Nucleus accumbens (tissue), 56 donors: ENCODE measurements at places on chromosomes 2 and 18.
A peak's percentile ranks its signal among the peaks of the same experiment; 100 is the strongest.

- DNase-seq, result no peak
Measured at GRCh38 chr2:201242571-201243277, 17.6 kb upstream of the CASP8 start.

DNA sequence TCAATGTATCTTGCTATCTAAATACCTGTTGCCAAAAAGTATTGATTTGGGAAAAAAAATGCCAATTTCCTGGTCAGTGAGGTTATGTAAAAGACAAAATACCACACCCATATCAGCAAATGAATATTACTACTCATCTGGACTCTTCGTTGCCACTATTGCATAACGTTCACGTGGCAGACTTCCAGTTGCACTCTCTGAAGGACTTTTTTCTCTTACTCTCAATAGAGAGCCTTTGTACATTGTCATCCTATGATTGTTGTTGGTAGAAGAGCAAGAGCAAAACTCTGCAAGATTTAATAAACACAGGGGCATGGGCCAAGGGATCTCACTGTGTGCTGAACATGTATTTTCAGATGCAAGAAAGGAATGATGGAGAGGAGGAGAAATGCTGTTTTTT, 689.8 kb downstream of the MBD2 start:
- peak; percentile 8 for DNase-seq

- DNase-seq, result no peak
Measured at GRCh38 chr2:136392897-136393505, 275.1 kb upstream of the CXCR4 start.

GRCh38 chr2:239594772-239595608, 194.2 kb upstream of the HDAC4 start:
- DNase-seq, result no peak

GRCh38 chr18:67813380-67814028, 297.0 kb upstream of the DSEL start:
- no peak for DNase-seq

DNA sequence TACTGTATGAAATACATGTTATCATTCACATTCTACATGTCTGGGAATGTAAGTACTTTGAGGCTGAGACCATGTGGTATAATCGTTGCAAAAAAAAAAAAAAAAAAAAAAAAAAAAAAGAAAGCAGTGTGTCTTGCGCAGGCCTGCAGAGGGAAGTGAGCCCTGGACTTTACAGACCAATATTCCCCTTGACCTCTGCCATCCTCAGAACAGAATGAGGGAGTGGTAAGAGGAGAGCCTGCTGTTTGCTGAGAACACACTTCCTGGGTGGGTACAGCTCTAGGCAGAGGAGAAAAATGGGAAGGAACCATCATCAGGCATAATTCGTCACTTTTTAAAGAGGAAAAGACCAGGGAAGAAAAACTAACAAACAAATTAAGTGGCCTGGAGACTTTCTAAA, 28.8 kb upstream of the TBC1D8 start:
- DNase-seq, result no peak

DNA sequence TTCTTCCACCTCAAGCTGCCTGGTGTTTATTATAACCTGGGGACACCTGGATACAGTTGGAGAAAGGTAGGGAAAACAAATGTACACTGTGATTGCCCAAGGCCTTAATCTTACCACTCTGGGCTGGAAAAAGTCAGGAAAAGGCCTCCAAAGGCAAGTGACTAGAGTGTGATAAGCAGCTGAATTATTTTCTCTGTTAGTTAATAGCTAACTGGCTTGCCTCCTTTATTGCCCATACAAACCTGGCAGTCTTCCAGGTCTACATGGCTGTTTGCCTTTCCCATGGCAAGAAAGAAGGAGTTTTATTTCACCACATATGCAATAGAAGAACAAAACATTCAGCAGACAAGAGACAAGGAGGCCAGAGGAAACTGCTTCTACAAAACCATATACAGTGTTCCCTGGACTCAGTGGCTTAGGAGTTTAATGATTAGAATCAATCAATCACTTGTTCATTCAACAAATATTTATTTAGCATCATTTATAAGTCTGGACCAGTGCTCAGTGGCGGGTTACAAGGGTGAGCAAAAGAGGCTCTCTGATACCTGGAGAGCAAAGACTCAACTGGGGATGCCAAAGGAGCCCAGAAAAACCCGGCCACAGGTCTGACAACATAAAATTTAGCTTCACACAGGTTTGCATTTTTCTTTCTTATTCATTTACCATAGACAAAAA, 27.5 kb upstream of the SUCLG1 start:
- no peak for DNase-seq

DNA sequence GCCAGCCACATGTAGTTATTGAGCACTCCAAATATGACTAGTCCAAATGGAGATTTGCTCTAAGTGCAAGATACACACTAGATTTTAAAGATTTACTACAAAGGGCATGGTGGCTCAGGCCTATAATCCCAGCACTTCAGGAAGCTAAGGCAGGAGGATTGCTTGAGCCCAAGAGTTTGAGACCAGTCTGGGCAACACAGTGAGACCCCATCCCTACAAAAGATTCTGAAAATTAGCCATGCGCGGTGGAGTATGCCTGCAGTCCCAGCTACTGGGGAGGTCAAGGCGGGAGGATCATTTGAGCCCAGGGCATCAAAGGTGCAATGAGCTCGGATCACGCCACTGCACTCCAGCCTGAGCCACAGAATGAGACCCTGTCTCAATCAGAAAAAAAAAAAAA, 93.5 kb upstream of the HNRNPA3 start:
- DNase-seq, result no peak

- DNase-seq, result no peak
Measured at GRCh38 chr2:99706735-99707134, 216.9 kb upstream of the REV1 start.

GRCh38 chr2:15772086-15772595, 168.2 kb upstream of the MYCN start:
- no peak for DNase-seq

DNA sequence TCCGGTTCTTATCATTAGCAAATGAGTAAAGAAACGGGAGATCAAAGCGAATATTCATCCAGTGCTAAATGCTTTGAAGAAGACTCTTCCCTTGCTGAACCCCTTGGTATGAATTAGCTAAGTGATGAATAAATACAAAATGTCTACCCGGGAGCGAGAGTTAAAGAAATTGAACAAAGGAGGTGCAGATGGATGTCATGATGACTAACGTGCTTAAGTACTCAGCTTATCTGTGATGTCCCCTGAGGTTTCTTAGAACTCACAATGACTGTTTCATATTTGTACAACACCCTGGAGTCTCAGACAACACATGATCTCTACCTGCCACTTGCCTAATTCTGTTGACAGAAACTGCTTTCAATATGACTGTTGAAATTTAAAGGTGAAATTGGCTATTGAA, 148.5 kb downstream of the TMEM200C start:
- DNase-seq, result no peak

DNA sequence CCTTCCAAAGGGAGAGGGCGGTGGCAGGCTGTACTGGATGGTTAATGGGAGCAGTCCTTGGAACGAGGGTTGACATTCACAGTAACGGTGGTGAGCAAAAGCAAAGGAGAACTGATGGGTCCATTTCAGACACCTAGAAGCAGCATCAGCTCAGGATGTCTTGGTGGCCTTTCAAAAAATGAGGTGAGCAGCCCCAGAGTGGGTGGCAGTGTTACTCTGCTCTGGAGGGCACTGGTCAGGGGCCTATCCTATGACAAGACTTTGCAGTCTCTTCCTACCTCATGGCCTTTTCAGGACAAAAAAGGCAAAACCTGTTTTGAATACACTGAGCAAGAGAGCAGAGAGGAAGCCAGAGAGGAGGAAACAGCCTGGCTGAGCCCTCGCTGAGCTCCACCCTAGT, 23.5 kb downstream of the CAPN14 start:
- DNase-seq, result no peak

DNA sequence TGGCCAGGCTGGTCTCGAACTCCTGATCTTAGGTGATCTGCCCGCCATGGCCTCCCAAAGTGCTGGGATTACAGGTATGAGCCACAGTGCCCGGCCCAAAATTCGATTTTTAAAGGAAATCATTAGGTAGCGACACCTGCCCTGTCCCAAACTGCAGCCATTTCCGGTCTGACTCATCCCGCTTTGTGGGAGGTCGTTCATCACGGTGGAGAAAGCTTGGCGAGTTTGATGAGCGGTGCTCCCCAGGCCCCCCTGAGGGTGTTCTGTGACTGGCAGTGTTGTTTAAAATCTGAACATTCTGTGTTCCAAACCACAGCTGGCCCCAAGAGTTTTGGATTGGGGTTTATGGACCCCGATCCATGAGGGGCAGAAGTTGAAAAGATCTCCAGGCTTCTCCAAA, 53.0 kb upstream of the GLI2 start:
- DNase-seq, result no peak

GRCh38 chr18:61741881-61742454, 150.8 kb downstream of the RNF152 start:
- no peak for DNase-seq

GRCh38 chr2:195022508-195022830, 634.6 kb upstream of the SLC39A10 start:
- DNase-seq, result no peak

GRCh38 chr18:79210002-79210910, 141.1 kb downstream of the ATP9B start:
- no peak for DNase-seq

- no peak for DNase-seq
Measured at GRCh38 chr18:62702259-62702658, 13.1 kb upstream of the PHLPP1 start.

GRCh38 chr18:35736696-35737095, 155.2 kb downstream of the GALNT1 start:
- DNase-seq, result no peak

DNA sequence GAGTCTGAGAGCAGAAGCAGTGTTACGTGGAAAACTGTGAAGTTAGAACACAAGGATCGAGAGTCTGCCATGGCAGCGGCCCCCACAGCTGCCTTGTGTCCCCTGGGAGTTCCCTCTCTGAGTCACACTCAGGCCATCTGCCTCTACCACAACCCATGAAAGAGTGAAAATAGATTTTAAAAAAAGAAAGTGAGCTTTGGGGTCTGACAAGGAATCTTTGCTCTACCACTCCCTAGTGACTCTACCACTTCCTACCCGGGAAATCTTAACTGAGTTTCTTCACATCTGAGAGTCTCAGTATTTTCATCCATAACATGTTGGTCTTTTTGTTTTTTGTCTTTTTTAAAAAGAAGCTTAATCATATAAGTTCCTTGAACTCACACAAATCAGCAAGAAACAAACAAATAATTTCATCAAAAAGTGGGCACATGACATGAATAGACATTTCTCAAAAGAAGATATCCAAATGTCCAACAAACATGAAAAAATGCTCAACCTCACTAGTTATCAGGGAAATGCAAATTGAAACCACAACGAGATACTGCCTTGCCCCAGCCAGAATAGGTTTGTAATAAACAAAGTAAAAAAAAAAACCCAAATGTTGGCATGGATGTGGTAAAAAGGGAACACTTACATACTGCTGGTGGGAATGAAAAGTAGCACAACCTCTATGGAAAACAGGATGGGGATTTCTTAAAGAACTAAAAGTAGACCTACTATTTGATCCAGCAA, 2.4 kb upstream of the MSGN1 start:
- DNase-seq, result no peak

- DNase-seq, result no peak
Measured at GRCh38 chr18:3790703-3791102, 340.7 kb downstream of the TGIF1 start.

DNA sequence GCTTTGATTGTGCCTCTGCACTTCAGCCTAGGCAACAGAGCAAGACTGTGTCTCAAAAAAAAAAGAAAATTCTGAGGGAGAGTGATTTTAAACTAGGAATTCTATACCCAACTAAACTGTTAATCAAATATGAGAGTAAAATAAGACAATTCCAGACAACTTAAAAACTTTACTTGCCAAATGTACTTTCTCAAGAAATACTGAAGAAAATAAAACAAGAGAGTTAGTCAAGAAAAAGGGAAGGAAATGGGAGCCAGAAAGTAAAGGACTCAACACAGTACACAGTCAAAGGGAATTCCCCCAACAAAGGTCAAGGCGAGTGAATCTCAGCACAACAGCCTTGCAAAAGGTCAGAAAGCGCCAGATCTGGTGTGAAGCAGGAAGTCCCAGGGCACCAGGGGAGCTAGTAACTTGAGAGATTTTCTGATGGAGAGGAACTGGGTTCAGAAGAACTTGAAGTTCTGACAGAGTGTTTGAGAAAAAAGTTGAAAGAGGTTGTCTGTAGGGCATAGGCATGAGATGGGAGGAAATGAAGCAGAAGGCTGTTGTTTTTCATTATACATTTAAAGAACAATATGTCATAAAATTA, 22.6 kb upstream of the TBC1D8 start:
- no peak for DNase-seq

- no peak for DNase-seq
Measured at GRCh38 chr2:9897331-9897737, 54.1 kb downstream of the TAF1B start.

DNA sequence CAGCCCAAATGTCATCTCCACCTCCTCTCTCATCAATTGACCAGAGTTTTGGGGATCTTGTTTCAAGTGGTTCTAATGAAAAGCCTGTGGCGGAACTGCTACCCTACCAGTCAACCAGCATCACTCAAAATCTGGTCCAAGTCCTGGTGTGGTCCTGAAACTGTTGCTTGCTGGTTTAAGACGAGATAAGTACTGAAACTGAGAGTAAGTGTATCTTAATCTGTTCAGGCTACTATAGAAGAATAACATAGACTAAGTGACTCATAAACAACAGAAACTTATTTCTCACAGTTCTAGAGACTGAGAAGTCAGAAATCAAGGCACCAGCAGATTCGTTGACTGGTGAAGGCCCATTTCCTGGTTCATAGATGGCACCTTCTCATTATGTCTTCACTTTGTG, 879 bp upstream of the GALNT5 start:
- DNase-seq, result no peak

DNA sequence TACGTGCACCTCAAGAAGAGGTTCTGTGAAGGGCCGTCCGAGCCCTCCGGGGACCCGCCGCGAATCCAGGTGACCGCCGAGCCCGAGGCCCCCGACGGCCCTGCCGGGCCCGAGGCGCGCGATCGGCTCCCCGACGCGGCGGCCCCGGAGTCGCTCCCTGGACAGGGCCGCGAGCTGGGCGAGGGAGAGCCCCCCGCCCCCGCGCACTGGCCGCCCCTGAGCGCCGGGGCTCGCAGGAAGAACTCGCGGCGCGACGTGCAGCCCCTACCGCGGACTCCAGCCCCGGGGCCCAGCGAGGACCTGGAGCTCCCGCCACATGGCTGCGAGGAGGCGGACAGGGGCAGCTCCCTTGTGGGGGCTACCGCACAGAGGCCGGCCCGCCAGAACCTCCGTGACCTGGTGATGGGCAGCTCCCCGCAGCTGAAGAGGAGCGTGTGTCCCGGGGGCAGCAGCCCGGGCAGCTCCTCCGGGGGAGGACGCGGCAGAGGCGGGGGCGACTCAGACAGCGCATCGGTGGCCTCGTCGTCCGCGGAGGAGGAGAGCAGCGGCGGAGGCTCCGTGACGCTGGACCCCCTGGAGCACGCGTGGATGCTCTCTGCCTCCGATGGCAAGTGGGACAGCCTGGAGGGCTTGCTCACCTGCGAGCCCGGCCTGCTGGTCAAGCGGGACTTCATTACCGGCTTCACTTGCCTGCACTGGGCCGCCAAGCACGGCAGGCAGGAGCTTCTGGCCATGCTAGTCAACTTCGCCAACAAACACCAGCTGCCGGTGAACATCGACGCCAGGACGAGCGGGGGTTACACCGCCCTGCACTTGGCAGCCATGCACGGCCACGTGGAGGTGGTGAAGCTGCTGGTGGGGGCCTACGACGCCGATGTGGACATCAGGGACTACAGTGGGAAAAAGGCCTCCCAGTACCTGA, 812 bp downstream of the SOWAHC start:
- no peak for DNase-seq

- DNase-seq, result no peak
Measured at GRCh38 chr18:60812921-60813320, 440.3 kb upstream of the MC4R start.
